MCF 10A (cell line): ENCODE measurements at places on chromosomes 12 and 14.

- no peak for DNase-seq
Measured at GRCh38 chr14:26527095-26527494, 70.7 kb downstream of the NOVA1 start.

DNA sequence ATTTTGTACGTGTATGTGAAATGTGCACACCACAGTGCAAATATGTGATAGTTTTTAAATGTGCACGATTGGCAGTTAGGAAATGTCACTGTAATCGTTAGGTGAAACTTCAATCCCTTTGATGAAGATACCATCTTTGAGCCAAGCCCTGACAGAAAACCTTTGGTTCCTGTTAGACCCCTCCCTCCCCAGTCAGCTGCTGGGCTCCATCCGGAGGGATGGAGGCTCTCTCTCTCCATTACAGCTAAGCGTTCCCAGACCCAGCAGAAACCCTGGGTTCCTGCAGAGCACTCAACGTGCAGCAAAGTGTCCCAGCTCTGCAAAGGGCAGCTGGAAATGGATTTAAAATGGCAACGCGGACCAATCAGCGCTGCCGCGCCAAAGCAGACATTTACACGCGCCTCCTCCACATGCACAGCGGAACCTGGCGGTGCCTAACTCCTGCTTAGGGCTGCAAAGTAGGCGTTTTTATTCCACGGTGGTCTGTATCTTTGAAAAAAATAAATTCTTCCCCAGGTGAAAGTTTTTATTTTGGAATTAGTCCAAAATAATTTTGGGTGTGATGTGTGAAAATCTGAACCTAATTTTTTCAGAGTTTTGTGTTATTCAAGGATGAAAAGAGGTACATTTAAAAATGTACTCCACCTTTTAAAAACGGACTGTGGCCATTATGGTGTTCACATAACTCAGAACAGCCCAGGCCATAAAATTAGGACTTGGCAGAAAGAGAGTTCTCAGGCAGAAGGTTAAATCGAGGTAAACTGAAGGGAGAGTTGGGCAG is 1.4 kb upstream of the HMGA2 start:
- peak; percentile 67 for DNase-seq

DNA sequence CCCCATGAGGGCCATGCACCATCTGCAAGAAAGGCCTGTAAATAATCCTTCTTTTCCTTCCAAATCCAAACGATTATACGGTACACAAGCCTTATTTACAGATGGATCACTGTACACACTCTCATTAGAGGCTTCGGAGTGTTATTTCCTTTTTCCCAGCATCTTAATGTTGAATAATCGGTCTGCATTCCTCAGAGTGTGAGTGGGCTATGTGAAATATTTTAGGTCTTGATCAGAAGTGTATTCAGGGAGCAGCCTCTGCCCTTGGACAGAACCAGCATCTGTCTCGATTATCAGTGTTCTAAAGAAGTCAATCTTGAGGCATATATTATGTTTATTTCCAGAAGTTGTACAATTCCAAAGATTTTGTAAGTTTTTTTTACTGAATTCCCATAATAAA is 340.6 kb downstream of the SEC23A start:
- no peak for DNase-seq

- no peak for DNase-seq
Measured at GRCh38 chr14:53742233-53742620, 214.4 kb downstream of the BMP4 start.

DNA sequence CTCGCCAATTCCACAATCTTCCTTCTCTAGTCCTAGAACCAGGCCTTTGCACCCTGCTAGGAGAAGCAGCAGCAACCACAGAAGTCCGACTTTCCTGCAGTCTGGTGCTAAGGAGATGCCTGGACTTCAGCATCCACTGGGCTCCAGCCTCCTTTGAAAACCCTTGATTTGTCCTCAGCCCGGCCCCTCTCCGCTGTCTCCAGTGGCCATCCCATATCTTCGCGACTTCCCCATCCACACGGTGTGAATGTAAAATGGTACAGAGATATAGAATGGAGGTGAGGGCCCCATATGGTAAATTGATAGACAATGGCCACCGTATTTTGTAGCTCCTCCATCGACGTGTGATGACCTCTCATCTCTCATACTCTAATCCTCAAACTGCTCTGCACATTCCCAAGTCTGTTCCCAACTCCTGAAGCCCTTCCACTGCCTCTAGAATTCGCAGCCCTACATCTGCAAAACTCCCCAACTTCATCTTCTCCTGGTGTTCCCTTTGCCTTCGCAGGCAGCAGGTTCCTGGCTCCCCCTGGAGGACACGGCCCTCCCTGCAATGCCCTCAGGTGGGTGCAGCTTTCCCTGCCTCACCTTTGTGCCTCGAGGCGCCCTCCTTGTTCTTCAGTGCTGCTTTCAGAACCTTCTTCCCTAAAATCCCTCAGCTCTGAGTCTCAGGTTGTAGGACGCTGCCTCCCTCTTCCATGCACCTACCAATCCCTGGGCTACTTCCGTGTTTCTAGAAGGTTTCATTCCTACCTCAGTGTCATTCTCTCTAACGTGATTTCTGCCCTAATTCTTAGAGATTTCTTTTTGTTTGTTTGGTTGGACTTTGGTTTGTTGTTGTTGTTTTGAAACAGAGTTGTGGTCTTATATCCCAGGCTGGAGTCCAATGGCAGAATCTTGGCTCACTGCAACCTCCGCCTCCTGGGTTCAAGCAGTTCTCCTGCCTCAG is 36.7 kb downstream of the TMBIM6 start:
- peak; percentile 60 for DNase-seq

DNA sequence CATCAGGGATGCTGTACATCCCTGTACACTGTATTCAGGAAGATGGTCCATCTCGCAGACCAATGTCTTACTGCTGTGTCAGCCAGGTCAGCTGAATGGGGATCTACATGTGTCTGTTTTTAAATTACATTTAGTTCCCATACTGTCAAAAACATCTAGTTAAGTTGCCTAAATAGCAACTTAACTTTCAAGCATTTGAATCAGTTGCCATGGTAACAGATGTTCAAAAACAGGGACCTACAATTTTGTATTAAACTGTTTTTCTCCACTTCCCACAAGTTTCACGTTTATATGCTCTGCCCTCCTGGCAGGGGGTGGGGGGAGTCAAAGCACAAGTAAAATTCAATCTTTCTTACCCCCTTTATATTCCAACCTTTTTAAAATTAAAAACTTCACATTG is 38.3 kb downstream of the C12orf42 start:
- no peak for DNase-seq

- no peak for DNase-seq
Measured at GRCh38 chr12:101485021-101485420, 9.9 kb downstream of the SPIC start.
